ENCODE measurements at places on chromosomes 11 and 22.

GRCh38 chr11:119709638-119710346 is 19.2 kb downstream of the NECTIN1 start:
- DNase-seq: no peak

GRCh38 chr11:24855951-24856350 is 359.1 kb downstream of the LUZP2 start:
- no peak for DNase-seq

GRCh38 chr11:129992161-129992944 is 10.3 kb downstream of the PRDM10 start:
- DNase-seq: no peak

- DNase-seq: no peak
These were observed 224.8 kb upstream of the RAG2 start for GRCh38 chr11:36822829-36823228.

- DNase-seq: no peak
These were observed 1.9 kb downstream of the RBFOX2 start for GRCh38 chr22:36026741-36027140.

- peak; percentile 38 for DNase-seq
These were observed 27.1 kb upstream of the TMA7B start for GRCh38 chr22:39932918-39933649.

GRCh38 chr11:86219311-86220193 is 25.0 kb upstream of the EED start:
- no peak for DNase-seq

- DNase-seq: no peak
These were observed 185.7 kb downstream of the BLID start for GRCh38 chr11:121930004-121930965.

DNA sequence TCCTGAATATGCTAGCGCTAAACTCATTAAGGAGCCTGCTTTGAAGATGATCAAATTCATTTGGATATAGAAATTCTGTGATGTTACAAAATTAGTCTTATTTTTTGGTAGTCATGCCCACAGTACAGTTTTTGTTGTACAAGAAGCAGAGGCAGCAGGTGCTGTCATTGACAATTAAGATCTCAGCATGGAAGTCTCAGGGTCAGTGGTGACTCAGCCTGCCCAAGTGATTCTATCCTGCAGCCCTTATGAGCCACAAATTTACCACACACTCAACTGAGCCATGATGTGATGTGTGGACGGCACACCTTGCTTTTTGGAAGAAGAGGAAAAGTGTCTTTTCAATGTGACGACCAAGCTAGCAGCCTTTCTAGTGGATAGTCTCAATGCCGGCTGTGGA is 153.6 kb upstream of the SORL1-AS1 start:
- DNase-seq: no peak

DNA sequence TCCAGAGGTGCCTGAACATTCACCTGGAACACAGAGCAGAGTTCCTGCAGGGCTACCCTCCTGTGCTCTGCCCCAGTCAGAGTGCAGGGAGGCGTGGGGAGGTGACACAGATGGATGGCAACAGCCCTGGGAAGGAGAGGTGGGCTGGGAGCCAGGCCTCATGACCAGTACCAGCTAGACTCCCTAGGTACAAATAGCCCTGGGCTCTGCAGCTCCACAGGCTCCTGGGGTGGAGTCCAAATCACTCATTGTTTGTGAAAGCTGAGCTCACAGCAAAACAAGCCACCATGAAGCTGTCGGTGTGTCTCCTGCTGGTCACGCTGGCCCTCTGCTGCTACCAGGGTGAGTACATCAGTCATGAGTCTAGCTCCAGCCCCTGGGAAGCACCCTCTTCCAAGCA is at the start of gene SCGB1D2:
Gene SCGB1D2 (plus strand): TSS at position 219 of the 400 bp plus-strand sequence. CDS start 69 bp downstream, at position 288.
- DNase-seq: no peak

GRCh38 chr11:131499199-131499598 is 128.8 kb downstream of the NTM start:
- DNase-seq: no peak

DNA sequence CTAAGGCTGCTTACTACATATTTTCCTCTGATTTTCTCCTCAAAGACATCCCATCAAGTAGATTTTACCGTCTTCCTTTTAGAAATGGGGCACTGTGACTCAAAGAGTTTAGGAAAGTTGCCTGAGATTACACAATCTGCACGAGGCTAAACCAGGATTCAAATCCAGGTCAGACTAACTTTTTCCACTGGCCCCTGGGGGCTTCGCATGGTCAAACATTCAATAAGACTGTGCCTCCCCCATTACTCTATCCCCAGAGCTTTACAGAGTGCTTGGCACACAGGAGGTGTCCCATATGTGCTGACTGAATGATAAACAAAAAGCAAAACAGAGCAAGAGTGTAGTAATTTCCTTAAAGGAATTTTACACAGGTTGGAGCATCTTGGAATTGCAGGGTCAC is 118.1 kb upstream of the TEAD1 start:
- no peak for DNase-seq

GRCh38 chr11:69700278-69701140 is 3.3 kb downstream of the FGF19 start:
- no peak for DNase-seq

- DNase-seq: no peak
These were observed 28.8 kb downstream of the LMO1 start for GRCh38 chr11:8234910-8235309.

DNA sequence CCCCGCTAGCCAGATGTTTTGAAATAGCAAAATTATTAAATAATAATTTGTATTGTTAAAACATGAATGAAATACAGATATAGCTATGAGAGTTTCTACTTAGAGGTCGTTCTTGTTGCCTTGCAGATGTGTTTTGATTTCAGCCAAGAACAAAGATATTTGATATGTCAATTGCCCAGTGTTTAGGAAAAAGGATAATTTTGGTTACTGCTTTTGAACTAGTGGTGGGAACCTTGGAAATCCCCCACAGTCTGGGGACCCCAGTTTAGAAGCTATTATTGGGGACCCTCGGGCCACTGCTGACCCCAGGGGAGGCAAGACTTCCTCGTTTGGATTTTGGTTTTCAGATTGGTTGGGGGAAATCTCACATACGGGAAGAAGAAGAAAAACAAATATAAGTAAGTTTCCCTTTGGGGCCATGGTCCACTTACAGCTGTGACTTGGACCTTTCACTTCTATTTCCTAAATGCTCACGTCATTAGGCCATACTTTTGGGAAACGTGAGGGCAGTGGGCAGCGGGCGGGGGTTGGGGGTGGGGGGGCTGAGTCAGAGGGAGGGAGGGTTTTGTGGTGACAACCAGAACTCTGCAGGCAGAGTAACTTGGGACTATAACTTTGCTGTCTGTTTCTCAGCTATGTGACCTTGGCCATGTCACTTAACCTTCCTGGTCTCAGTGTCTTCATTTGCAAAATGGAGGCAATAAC is 37.0 kb downstream of the LDLRAD3 start:
- no peak for DNase-seq

- DNase-seq: no peak
These were observed 17.9 kb upstream of the NUCB2 start for GRCh38 chr11:17258670-17259069.

GRCh38 chr11:118892514-118892913 is 8.8 kb downstream of the CXCR5 start:
- DNase-seq: no peak

GRCh38 chr22:29740216-29740615 is 20.4 kb downstream of the CABP7 start:
- DNase-seq: no peak

GRCh38 chr22:44535362-44536095 is 37.5 kb upstream of the RTL6 start:
- DNase-seq: no peak

DNA sequence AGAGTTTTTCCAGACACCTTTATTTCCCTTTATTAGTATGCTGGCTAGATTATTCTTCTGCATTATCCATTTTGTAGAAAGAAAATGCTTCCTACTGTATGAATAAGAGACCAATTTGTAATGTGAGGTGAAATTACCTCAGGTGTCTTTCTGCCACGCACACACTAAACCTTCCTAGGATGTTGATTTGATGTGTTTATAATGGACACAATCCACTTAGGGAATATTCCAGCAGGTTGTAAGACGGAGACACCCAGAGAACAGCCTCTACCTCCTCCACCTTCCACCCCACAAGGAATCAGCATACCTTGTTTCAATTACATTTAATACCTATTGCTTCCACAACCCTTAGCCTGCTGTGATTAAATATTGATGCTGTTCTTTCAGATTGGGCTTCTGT is 379.1 kb upstream of the KIRREL3 start:
- no peak for DNase-seq

- no peak for DNase-seq
These were observed 155.1 kb upstream of the CADM1 start for GRCh38 chr11:115659061-115659963.

- no peak for DNase-seq
These were observed 187.0 kb downstream of the ST3GAL4 start for GRCh38 chr11:126542334-126543015.

GRCh38 chr11:109590782-109591181 is 168.8 kb downstream of the C11orf87 start:
- no peak for DNase-seq

DNA sequence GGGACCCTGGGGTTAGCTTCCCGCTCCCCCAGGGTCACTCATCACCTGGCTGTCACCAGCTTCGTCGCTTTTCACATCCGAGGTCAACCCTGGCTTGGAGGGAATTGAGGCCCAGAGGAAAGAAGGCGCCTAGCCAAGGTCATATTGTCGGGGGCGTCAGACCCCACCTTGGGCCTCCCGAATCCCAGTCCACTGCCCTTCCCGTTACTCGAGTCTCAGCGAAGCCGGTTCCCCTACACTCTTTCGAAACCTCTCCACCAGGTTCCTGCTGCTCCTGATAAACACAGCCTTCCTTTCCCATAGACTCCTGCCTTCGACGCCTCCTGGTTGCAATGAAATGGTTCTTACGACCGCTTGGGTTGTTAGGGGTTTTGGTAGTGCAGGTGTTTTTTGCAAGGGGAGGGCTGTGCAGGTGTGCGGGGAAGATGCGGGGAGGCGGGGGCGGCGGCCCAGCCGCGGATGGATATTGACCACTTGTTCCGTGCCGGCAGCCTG is 642 bp downstream of the NAA40 start:
- no peak for DNase-seq

DNA sequence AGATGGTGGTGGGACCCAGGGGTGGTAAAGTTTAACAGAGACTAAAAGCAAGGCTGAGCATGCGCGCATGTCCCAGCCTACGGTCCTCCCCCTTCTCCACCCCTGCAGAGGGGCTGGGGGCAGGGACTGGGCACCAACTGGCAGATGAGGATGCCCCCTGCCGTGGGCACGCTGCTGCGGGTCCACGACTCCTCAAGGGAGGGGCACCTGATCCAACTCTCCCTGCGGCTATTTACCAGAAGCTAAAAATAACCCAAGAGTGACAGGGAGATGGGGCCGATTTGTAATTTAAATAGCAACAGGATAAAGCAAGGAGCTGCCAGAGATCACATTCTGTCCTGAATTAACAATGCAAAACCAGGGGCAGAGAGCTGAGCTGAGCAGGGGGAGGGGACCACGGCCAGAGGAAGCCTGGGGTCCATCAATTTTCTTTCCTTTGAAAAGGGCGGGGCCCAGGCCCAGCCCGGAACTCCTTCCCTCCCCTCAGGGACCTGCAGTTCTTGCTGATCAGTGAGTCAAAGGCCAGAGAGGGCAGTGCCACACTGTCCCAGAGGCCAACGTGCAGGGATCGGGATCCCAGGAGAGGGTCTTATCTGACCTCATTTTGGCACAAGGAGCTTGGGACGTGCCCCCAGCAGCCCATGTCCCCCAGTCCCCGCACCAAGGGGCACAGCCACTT is 8.1 kb upstream of the DGKZ start:
- no peak for DNase-seq

DNA sequence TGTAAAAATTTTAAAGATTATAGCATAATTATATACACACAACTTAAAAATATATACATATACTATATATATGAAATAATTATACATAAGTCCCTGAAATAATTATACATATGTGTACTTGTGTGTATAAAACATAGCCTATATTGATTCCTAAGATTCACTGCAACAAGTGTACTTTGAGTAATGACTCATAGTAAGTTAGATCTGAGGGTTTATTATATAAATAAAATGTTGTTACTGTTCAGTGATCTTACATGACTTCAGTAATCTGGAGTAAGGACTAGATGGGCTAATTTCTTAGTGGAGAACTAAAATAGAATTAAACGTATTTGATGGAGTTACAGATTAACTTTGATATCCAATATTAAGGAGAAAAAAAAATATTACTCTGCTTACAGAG is 350.5 kb downstream of the CNTN5 start:
- DNase-seq: no peak

- no peak for DNase-seq
These were observed 2.3 kb downstream of the PRSS23 start for GRCh38 chr11:86802601-86803051.

- DNase-seq: no peak
These were observed 14.4 kb downstream of the DNAJB13 start for GRCh38 chr11:73965076-73965763.

DNA sequence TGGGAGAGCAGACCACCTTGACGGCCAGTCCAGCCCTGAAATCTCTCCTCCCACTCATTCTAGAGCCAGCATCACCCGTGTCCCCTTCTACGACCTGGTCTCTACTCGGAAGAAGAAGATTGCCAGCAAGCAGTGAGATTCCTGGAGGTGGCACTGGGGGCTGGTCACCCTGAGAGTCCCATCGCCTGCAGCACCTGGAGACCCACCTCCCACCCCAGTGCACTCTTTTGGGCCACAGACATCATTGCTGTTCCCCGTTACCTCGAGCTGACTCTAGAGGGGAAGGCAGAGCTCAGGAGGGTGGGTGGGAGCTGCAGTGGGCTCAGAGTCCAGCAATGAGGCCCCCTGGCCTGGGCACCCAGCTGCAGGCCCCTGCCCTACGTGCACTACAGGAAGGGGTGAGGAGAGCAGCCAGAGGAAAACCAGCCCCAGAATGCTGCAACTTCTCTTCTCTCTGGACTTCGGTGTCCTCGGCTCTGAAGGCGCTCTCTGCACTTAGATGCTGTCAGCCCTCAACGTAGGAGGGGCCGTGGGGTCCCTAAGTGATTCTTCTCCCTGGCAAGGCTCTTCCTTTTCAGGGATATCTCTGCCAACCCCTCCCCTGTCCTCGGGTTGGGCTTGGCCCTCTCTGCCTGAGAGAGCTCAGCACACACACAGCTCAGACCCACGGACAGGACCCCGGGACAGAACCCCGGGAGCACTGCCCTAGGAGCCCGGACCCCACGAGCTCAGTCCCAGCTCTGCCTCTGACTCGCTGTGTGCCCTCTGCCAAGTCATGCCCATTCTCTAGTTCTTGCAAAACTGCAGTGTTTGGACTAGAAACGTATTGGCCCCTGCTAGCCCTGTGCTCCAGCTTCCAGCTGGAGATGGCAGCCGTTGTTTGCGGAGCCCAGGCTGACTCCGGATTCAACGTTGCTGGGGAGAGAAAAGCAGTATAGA is 31.3 kb downstream of the CYTH4 start:
- DNase-seq: no peak
